Fibroblast of lung (primary cell): ENCODE measurements at places on chromosomes 7 and 10. TPM values are rescaled to one million over a fixed set of nuclear protein-coding genes. Genes with fewer than 3 reads are reported as not detected.

DNA sequence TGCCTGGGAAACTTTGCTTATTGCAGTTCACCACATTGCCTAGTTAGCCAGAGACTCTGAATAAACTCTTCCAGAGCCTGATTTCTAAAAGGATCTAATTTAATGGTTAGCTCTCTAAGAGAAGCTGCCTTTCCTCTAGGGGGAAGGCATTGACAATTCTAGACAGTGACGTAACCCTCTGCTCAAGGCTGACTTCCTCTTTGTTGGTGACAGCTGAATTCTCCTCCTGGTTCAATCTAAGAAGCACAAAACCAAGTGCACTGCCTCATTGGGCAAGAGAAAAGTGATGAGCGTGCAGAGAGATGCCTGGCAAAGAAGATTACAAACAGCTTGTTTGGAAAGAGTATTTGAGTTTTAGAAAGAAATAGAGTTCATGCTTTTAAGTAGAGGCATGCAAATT, 102.7 kb downstream of the MACC1 start:
- H3K27me3 ChIP-seq = no peaks in the 10 kb centered on the region
- H3K27ac ChIP-seq = no peak overlapping the region
- H3K4me1 ChIP-seq = no peaks in the 10 kb centered on the region
- no peaks in the 10 kb centered on the region for H3K36me3 ChIP-seq
- H3K4me3 ChIP-seq = no peak overlapping the region
- peak; percentile 10 for DNase-seq

DNA sequence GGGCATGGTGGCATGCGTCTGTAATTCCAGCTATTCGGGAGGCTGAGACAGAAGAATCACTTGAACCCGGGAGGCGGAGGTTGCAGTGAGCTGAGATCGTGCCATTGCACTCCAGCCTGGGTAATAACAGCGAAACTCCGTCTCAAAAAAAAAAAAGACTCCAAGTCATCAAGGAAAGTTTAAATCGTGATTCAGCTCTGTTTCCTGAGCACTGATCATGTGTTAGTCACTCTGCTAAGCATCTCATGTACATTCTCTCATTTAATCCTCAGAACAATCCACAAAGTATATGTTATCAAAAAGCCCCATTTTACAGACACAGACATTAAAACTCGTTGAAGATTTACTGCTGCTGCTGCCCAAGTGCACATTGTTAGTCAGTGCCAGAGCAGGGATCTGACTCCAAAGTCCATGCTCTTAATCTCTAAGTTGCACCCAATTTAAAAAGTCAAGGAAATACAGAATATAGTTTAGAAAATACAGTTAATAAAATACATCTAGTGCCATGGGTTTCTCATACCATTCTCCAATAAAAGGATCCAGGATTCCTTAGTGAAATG, 6.2 kb downstream of the PIK3AP1 start:
- H3K27me3 ChIP-seq = no peaks in the 10 kb centered on the region
- no peak overlapping the region for H3K4me3 ChIP-seq
- peak; percentile 62 for DNase-seq

GRCh38 chr10:62618576-62619412, 185.7 kb upstream of the ADO start:
- DNase-seq = peak; percentile 92
- no peaks in the 10 kb centered on the region for H3K27me3 ChIP-seq
- no peaks in the 10 kb centered on the region for H3K36me3 ChIP-seq
- H3K4me3 ChIP-seq = no peak overlapping the region
- peaks cover 5% of the 10 kb centered on the region for H3K4me1 ChIP-seq

DNA sequence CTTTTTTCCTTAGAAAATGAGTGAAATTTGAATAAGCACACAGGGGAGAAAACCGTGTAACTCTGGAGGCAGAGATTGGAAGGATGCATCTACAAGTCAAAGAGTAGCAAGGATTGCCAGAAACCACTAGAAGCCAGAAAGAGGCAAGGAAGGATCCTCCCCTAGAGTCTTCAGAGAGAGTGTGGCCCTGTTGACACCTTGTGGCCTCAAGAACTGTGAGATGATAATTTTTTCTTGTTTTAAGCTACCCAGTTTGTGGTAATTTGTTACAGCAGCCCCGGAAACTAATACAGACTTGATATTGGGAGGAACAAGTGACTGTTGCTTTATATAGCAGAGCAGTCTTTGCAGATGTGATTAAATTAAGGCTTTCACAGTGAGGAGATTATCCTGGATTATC, 3.6 kb upstream of the GIMAP7 start:
- H3K27me3 ChIP-seq = no peaks in the 10 kb centered on the region
- H3K27ac ChIP-seq = no peak overlapping the region
- DNase-seq = no peak
- no peak overlapping the region for H3K4me3 ChIP-seq
- H3K4me1 ChIP-seq = no peaks in the 10 kb centered on the region

DNA sequence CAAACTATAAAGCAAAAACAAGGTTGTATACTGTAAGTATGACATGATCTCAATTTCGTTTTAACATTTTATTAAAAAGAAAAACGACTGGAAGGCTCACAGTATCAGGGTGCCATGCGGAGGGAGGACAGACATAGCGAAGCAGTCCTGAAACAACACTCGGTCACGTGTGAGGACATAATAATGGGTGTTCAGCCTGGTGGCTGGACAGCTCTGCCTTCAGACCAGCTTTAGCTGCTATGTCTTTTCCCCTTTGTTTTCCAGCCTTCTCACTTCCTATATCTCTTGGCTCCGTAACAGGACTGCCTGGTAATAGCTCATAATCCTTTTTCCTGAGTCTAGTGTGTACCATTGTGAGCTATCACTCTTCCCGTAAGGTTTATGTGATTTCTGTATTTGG, 18.4 kb upstream of the KLF14 start:
- H3K4me3 ChIP-seq = no peak overlapping the region
- H3K36me3 ChIP-seq = no peaks in the 10 kb centered on the region
- H3K4me1 ChIP-seq = no peaks in the 10 kb centered on the region

- H3K27ac ChIP-seq = peak overlapping the region; percentile 85
- H3K27me3 ChIP-seq = no peaks in the 10 kb centered on the region
- H3K4me1 ChIP-seq = peaks cover 21% of the 10 kb centered on the region
- peak overlapping the region; percentile 94 for H3K4me3 ChIP-seq
Observed at GRCh38 chr7:128833148-128833945, 3.1 kb downstream of the FLNC start.

Gene OPN4
- not detected in 2 replicates for total RNA-seq

DNA sequence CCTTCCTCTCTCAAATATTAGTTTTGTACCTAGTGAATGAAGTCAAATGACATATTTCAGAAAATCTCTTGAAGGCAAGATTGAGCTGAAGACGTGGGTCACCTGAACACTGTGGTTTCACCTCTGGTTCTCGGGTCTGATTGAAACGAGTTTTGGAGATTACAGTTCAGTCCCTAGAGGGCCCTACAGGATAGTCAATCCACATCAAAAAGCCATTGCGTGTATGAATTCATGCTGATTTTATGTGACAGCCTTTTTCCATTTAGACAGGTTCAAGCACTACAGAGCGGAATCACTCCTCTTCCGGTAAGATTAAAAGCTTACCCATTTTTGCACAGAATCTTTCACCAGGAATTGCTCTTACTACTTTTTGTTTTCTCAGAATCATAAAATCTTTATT, 62.2 kb downstream of the VIM start:
- no peak overlapping the region for H3K4me3 ChIP-seq
- no peak overlapping the region for H3K27ac ChIP-seq
- H3K36me3 ChIP-seq = no peaks in the 10 kb centered on the region

DNA sequence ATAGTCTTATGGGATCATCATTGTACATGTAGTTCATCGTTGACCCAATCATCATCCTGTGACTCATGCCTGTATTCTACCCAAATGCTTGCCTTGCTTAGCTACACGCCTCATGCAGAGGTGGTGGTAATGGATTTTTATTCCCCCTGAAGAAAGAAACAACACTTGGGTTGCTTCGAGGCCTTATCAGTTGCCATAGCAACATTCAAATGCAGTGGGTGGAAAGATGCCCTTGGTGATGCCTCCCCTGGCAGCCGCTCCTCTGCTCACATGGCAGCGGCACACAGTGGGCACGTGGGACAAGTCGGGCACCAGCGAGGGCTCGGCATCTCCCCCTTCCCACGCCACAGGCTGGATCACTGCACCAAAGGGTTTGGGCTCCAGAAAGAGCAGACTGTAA, 54.0 kb upstream of the NMT2 start:
- H3K36me3 ChIP-seq = no peaks in the 10 kb centered on the region
- DNase-seq = no peak
- no peak overlapping the region for H3K27ac ChIP-seq
- no peak overlapping the region for H3K4me3 ChIP-seq

DNA sequence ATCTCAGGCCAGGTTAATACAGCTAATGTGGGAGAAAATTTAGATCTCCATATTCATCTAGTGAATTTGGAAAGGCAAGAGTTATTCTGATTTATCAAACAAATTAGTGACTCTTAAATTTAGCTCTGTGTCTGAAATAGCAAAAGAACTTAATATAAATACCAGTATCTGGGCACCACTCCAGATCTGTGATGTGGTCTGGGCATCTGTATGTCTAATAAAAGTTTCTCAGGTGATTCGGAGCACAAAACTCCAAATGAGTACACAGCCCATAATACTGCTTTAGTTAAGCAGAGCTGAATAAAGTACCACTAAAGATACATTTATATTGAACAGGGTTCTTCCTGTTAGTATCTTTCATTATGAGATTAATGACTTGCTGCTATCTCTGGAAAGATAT, 261.4 kb downstream of the BAMBI start:
- H3K27ac ChIP-seq = no peak overlapping the region
- H3K36me3 ChIP-seq = no peaks in the 10 kb centered on the region
- H3K4me1 ChIP-seq = no peaks in the 10 kb centered on the region
- H3K4me3 ChIP-seq = no peak overlapping the region

Gene ITGA8
- 0.99 and 1.3 TPM in 2 replicates for total RNA-seq

GRCh38 chr7:150855476-150856302, 3.4 kb downstream of the AOC1 start:
- no peaks in the 10 kb centered on the region for H3K36me3 ChIP-seq
- H3K4me1 ChIP-seq = no peaks in the 10 kb centered on the region
- H3K27me3 ChIP-seq = no peaks in the 10 kb centered on the region
- H3K27ac ChIP-seq = no peak overlapping the region

Gene NPFFR1
- total RNA-seq = under 0.01 TPM in 1 of 2 replicates, not detected in the other

DNA sequence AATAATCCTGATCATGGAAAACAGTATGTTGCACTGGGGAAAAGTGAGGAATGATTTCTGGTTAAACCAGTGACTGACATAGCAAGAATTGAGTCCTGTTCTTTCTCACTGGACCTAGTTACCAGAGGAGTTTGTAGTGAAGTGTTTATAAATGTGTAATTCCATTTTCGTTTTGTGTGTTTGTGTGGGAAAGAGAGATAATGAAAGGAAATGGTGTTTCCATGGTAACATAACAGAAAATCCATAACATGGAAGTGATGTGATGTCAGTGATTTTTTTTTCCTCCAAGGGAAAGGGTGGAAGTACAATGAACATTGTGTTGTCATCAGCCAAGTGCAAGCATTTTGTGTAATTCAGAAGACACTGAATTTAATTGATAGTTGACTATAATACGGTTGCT, 283.9 kb downstream of the PLXDC2 start:
- H3K4me3 ChIP-seq = no peak overlapping the region
- H3K27ac ChIP-seq = peak overlapping the region; percentile 12
- H3K4me1 ChIP-seq = no peaks in the 10 kb centered on the region
- no peaks in the 10 kb centered on the region for H3K36me3 ChIP-seq

- H3K27me3 ChIP-seq = no peaks in the 10 kb centered on the region
- no peak within 1 kb of the TSS for H3K27ac ChIP-seq
- no peaks in the 10 kb centered on the region for H3K4me1 ChIP-seq
- peak within 1 kb of the TSS; percentile 55 for H3K4me3 ChIP-seq
- no peaks in the 10 kb centered on the region for H3K36me3 ChIP-seq
Observed at GRCh38 chr7:150685219-150686029, at the start of gene GIMAP2. GIMAP2 (plus strand) TSS chr7:150685706; CDS start chr7:150687060, 1,354 bp downstream.

- H3K36me3 ChIP-seq = no peaks in the 10 kb centered on the region
- H3K27me3 ChIP-seq = peaks cover 9% of the 10 kb centered on the region
- no peak overlapping the region for H3K4me3 ChIP-seq
- H3K27ac ChIP-seq = no peak overlapping the region
- no peak for DNase-seq
Observed at GRCh38 chr10:3233486-3233990, 61.0 kb upstream of the PITRM1 start.

- H3K4me3 ChIP-seq = no peak overlapping the region
- H3K27ac ChIP-seq = no peak overlapping the region
- H3K4me1 ChIP-seq = peaks cover 2% of the 10 kb centered on the region
- no peaks in the 10 kb centered on the region for H3K36me3 ChIP-seq
- H3K27me3 ChIP-seq = no peaks in the 10 kb centered on the region
Observed at GRCh38 chr10:60351191-60351853, 38.4 kb downstream of the ANK3 start.

- H3K4me1 ChIP-seq = no peaks in the 10 kb centered on the region
- H3K27ac ChIP-seq = no peak overlapping the region
- H3K27me3 ChIP-seq = no peaks in the 10 kb centered on the region
- no peaks in the 10 kb centered on the region for H3K36me3 ChIP-seq
- DNase-seq = no peak
- H3K4me3 ChIP-seq = no peak overlapping the region
Observed at GRCh38 chr10:115026056-115026745, 67.0 kb upstream of the ATRNL1 start.

- H3K27me3 ChIP-seq = no peaks in the 10 kb centered on the region
- no peaks in the 10 kb centered on the region for H3K4me1 ChIP-seq
- no peak overlapping the region for H3K27ac ChIP-seq
- DNase-seq = no peak
- no peaks in the 10 kb centered on the region for H3K36me3 ChIP-seq
Observed at GRCh38 chr7:70505468-70505867, 626.5 kb upstream of the GALNT17 start.

DNA sequence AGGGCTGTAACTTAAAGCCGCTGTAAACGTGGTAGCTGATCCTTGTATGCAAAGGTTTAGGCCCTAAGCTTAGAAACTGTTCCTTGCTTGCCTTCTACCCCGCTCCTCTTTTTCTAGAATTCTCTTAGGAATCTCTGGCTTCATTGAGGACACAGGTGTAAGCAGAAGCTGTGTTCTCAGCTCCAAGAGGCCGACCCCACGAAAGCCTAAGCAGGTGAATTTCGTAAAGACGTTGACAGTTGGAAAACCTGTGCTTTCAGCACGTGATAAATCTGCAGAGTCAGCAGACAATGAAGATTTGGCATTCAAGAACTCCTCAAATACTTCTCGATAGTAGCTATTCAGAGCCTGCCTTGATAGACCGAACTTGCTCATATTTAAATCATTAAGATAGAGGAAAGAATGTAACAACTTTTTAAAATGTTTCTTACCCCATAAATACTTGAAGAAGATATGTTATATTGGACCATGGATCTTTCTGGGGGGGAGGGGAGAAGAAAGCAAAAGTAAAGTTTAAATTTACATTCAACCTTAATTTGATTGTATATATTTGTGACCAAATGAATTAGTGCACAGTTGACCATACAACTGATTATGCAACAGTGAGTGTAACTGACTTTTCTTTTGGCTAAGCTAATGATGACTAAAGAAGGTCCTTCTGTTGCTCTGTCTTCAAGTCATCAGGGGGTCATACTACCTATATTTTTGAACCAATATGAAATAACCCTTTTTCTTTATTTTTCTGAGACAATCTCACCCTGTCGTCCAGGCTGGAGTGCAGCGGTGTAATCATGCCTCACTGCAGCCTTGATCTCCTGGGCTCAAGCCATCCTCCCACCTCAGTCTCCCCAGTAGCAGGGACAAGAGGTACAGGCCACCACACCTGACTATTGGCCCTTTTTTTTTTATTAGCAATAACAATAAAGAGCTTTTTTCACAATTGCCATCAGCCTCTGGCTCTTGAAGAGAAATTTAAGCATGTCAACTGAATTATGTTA, 1.2 kb upstream of the GDI2 start:
- peak; percentile 39 for DNase-seq
- no peaks in the 10 kb centered on the region for H3K36me3 ChIP-seq
- no peaks in the 10 kb centered on the region for H3K4me1 ChIP-seq
- H3K4me3 ChIP-seq = peak overlapping the region; percentile 59

Gene ADAM22
- 0.51 and 0.66 TPM in 2 replicates for total RNA-seq

Gene CYP51A1
- total RNA-seq = 343 and 784 TPM in 2 replicates
